ENCODE measurements at places on chromosomes 11 and 22.

DNA sequence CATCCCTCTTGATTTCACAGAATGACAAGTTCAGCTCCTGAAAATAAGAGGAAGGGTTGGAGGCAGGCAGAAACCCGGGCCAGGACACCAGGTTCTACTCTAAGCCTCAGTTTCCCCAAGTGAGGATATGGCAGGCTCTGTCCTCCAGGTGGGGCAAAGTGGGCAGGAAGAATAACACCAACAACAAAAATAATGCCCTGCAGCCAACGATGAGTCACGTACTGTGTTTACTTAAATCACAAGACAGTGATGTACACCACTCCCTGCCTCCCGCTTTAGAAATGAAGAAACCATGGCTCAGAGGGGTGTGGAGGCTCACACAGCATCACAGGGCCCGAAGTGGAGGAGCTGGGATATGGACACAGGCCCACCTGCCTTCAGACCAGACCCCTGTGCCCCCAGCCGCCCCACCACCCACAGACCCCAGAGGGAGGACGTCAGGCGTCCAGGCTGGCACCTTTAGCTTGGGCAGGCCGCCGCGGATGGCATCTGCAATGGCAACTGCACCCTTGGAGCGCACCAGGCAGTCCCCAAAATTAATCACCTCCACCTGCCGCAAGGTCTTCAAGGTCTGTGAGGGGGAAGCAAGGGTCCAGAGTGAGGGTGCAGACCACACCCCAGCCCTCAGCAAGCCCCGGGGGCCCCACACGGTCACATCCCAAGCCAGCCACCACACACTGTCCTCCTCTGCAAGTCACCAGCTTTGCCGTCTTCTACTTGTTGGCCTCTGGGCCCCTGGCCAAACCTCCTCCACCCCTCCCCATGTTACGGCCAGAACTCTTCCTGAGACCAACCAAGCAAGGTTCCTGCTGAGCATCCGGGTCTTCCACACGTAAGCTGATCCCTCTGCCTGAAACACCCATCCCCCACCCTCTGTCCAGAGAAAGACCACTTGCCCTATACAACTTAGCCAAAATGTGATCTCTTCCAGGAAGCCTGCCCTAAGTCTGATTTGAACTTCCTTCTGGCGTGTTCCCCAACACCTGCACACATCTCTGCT lies 15.8 kb upstream of the CHADL start:
- no peak for DNase-seq

DNA sequence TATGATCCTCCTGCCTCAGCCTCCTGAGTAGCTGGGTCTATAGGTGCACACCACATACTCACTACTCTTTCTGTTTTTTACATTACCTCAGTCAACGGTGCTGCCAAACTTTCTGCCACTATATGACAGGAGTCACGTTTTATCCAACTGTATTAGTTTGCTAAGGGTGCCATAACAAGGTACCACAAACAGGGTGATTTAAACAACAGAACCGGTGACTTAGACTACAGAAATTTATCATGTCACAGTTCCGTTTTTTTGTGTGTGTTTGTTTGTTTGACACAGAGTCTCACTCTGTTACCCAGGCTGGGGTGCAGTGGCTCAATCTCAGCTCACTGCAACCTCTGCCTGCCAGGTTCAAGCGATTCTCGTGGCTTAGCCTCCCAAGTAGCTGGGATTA lies 6.3 kb upstream of the SWAP70 start:
- DNase-seq, result no peak

DNA sequence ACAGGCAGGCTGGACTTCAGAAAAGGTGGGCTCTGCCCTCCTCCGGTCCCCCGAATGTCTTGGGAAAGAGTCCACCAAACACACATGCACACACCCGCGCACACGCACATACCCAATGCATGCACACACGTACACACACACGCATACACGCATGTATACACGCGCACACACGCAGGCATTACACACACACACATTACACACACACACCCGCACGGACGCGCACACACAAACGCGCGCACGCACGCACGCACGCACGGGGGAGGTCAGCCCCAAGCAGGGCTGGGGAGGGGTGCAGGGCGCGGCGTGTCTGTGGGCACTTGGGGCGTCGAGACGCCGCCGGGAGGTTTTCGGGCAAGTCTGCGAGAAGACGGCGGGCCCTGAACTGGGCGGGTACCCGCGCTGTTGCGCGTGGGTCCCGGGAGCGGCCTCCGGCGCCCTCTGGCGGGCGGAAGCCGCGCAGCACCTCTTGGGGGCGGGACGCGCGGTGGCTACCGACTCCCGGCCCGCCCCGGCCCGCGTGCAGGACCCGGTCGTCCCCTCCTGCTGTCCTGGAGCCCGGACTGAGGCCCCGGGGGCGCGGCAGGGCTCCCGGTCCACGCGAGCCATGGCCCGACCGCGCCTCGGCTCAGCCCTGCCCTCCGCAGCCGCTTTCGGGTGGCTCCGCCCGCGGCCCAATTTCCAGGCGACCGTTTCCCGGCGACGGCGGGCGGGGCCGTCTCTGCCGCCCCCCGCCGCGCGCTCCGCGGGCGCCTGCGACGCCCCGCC lies 3.6 kb downstream of the SEPTIN5 start:
- no peak for DNase-seq

GRCh38 chr11:41461057-41461681 lies 1.7 kb upstream of the LRRC4C start:
- no peak for DNase-seq
